ENCODE measurements at places on chromosomes 6 and 20.
A peak's percentile ranks its signal among the peaks of the same experiment; 100 is the strongest.

DNA sequence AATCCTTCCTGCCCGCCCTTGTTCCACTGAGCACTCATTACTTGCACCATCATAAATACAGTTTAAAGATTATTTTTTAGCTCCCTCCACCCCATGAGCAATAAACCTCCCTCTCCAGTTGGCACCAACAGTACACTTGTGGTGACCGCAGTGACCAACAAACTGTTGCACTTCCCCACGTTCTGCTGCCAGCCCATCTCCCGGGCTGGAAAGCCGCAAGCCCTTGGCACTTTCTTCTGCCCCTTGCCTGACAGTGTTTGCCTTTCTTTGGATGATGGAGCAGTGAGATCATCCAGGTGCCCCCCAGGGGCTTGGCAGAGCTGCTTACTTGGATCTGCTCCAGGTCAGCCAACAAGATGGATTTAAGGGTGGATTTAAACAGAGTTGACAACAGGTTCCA lies 21.6 kb downstream of the KCNB1 start:
- DNase-seq = no peak

DNA sequence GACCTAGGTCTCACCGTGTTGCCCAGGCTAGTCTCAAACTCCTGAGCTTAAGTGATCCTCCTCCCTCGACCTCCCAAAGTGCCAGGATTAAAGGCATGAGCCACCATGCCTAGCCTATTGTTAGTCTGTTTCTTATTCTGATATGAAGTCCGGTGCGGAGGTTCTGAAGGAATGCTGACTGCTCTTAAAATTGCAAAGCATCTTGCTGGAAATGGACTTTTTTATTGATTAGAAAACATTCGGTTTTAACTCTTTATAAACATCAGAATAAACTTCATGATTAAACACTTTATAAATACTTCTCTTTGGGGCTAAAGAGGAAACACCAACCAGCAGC lies 3.2 kb downstream of the TNFAIP3 start:
- DNase-seq = no peak

- DNase-seq = no peak
These were observed 51.1 kb downstream of the ARID1B start for GRCh38 chr6:156828280-156828703.

- no peak for DNase-seq
These were observed 216.5 kb downstream of the LY86 start for GRCh38 chr6:6804843-6805615.

DNA sequence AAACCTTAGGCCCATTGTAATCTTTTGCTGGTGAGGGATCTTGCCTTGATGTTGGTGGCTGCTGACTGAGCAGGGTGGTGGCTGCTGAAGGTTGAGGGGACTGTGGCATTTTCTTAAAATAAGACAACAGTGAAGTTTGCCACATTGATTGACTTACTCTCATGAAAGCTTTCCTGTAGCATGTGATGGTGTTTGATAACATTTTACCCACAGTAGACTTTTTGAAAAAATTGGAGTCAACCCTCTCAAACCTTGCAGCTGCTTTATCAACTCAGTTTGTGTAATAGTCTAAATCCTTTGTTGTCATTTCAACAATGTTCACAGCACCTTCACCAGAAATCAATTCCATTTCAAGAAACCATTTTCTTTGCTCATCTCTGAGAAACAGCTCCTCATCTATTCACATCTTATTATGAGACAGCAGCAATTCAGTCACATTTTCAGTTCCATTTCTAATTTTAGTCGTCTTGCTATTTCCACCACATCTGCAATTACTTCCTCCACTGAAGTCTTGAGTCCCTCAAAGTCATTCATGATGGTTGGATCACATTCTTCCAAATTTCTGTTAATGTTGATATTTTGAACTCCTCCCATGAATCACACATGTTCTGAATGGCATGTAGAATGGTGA lies 37.2 kb downstream of the CST9L start:
- DNase-seq = peak; percentile 5

DNA sequence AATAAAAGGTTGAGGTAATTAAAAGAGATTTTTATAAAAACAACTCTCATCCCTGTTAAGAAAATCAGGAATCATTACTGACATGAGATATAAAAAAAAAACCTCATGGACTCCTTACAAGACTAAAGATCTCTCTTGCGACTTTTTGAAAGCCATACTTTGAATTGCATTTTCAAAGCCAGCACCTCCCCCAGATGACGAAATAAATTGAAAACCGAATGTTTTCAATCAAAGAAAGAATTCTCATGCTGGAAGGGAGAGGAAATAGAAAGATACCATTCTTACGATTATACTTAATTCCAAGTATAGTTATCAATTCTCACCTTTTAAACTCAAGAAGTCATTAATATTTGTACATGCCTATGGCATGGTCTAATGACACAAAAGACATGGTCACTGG lies 452.3 kb downstream of the GJA1 start:
- no peak for DNase-seq

GRCh38 chr6:43986177-43986825 lies 141.0 kb downstream of the MRPL14 start:
- peak; percentile 35 for DNase-seq

DNA sequence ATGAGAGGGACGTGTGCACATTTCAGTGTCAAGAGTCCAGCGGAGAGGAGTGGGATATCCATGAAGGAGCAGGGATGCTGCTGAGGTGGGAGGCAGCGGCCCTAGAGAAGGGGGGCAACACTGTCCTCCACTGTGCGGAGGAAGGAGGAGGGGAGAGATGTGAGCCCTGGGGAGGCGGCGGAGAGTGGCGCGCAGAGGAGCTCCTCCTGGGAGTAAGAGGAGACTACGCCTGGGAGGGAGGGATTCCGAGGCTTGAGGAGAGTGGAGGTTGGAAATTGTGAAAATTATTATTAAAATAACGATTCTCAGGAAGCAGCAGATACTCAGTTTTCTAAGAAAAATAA lies 142.7 kb downstream of the CEP57L1 start:
- DNase-seq = no peak

- no peak for DNase-seq
These were observed 51.6 kb upstream of the CCN6 start for GRCh38 chr6:112002307-112002706.

- no peak for DNase-seq
These were observed at the start of gene FGD2 for GRCh38 chr6:37005061-37005810. Gene FGD2, plus strand, starts transcription at chr6:37005655. Its CDS starts 163 bp downstream, at chr6:37005818.

DNA sequence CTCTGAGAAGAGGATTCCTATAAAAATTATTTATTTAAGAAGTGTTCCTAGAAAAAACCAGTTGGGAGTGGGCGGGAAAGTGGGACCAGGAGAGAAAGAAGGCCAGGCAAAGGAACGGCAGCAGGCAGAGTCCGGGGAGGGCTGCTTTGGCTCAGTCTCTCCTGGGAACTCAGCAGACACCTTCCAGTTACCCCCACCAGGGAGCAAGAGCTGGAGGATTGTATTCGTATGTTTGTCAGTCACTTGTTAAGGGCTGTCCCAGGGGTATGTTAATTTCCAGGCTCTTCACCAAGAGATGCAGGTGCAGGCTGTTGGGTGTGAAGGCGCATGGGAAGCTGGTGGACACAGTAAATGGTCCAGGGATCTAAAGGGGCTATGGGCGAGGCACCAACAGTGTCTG lies 53.0 kb upstream of the CHD6 start:
- no peak for DNase-seq
